ENCODE measurements at places on chromosomes 2 and 18.

DNA sequence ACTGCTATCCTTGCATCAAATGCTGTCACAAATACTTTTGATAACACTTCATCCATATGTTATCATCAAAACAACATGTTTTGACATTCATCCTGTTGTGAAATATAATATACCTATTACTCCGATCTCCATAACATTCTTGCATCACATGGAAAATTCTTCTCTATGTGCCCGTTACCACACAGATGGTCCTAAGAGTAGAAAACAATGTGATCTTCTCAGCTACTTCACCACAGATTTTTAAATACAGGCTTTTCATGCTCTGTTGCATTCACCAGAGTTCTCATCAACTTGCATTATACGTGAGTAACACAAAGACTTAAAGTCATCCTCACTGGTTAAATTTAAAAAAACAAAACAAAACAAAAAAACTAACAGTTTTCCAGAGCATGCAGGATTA is 1603.3 kb upstream of the ZEB2 start:
- DNase-seq = no peak

DNA sequence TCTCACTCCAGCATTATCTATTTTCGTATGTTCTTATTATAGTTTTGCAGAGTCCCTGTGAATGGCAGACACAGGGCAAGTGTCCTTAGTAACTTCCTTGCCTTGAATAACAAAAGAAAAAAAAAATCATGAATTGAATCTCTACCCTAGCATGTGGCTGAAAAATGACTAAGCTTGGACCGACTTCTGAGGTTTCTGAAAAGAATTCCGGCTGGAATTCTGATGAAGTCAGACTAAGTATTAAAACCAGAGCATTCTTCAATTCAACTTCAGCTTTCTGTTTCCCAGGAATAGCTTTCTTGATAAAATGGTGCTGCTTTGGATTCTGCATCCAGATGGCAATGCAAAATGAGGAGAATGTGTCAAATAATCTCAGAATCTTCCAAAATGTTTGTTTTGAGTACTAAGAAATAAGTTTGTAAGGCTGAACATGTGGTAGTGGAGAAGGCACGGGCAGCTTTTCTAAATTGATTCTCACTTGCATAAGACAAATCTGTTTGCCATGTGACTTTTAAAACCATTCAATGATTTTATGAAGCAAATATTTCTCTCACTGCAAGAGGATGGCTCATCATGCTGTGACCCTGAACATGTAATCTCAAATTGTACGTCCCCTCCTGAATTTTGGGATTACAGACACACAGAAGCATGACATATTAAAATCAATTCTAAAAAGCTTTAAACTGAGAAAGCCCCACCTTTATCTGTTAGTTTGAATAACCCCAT is 1462.8 kb upstream of the LRRTM1 start:
- peak; percentile 1 for DNase-seq

DNA sequence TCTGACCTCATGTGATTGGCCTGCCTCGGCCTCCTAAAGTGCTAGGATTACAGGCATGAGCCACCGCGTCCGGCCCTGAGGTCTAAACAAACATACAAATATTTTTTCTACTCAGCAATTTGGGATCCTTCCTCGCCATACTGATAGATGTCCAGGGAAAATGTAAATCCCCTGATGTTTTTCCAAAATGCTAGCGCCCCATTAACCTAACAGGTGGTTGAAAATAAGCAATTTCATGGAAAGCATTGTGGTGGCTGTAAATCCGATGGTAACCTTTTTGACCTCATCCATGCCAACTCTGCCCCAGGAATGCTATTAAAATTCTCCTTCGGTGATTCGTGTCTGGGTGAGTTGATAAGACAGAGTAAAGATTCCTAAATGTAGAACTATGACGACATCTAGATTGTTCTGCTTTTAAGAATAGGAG is 19.3 kb downstream of the GEMIN6 start:
- DNase-seq = no peak

DNA sequence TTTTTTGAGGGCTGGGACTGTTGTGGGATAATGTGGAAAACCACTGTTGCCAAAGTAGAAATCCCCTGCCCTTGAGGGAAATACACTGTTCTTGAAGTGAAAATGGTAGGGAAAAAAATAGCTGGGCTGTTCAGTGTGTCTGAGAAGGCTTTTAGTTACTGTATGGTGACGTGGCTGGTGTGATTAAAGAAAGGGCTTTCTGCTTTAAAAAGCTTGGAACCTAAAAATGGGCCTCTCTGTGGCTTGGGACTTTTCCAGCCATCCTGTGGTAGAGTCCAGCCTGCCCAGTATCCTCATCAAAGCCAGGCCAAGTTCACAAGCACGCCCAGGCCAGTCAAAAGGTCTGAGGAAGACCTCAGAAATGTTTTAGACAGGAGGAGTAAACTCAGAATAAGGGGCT is 6.8 kb downstream of the MGAT5 start:
- DNase-seq = peak; percentile 97

GRCh38 chr2:46813020-46813415 is 102.6 kb downstream of the MCFD2 start:
- no peak for DNase-seq

DNA sequence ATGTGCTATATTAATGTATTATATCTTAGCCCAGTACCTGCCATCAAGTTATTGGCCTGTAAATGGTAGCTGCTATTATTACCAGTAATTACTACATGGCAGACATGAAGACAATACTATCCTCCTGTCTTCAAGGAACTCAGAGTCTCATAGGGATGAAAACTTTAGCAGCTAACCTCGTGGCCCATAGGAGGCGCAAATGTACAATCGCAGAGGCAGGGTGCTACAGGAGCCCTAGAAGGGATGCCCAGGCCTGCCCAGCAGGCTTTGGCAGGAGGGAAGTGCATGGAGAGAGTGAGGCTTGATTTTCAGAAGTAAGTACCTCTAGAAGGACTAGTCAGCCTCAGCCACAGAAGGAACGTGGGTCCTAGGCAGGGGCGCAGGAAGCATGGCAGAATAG is 44.7 kb upstream of the KIDINS220 start:
- DNase-seq = peak; percentile 48

DNA sequence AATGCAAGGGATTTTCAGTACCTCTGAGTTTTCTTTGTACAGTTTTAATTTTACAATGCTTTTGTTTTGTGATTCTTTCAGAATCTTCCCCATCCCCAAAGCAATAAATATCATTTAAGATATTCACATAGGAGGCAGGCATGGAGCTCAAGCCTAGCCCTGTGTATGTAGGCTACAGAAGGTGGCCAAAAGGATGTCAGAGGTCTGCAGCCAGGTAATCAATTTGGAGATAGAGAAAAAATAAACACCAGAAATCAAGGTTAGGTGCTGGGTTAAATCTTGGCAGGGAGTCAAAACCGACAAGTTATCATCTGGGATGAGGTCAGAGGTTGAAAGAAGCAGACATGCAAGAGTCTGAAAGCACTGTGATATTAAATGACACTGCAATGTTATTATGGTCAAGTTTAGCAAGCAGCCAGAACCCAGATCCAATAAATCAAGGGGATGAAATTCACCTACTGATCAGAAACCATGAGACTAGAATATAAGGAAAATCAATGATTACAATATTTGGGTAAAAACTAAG is 45.1 kb upstream of the LRP1B start:
- no peak for DNase-seq

DNA sequence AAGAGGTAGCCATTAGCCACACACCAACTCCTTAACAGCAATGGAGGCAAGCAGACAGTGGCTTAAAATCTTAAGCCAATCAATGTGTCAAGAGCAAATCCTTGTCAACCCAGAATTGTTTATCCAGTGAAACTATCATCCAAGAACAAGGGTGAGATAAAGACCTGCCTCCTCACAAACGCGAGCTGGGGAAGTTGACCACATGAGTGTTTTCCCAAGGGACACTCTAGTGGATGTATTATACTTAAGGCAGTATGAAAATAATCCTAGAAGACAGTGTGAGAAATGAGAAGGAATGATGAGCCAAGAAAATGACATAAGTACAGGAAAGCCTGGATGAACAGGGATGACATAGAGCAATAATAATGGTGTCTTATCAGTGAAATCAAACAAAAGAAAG is 209.6 kb downstream of the TWIST2 start:
- peak; percentile 43 for DNase-seq

DNA sequence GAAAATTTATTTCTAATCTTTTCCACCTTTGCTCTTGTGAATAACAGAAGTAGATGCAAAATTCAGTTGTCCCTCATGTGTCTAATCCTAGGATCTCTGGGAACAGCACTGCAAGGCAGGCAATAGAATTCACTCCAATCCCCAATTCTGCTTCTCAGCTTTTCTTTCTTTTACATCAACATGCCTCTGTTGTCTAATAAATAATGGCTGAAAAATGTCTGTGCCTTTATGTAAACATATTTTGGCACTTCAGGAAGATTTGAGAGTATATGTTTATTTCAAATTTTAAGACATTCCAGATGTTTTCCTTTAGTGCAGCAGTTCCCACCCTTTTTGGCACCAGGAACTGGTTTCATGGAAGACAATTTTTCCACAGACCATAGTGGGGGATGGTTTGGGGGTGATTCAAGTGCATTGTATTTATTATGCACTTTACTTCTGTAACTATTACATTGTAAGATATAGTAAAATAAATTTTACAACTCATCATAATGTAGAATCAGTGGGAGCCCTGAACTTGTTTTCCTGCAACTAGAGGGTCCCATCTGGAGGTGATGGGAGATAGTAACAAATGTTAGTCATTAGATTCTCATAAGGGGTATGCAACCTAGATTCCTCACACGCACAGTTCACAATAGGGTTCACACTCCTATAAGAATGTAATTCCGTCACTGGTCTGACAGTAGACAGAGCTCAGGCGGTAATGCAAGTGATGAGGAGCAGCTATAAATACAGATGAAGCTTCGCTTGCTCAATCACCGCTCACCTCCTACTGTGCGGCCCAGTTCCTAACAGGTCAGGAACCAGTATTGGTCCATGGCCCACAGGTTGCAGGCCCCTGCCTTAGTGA is 590.3 kb upstream of the CNTNAP5 start:
- DNase-seq = no peak

DNA sequence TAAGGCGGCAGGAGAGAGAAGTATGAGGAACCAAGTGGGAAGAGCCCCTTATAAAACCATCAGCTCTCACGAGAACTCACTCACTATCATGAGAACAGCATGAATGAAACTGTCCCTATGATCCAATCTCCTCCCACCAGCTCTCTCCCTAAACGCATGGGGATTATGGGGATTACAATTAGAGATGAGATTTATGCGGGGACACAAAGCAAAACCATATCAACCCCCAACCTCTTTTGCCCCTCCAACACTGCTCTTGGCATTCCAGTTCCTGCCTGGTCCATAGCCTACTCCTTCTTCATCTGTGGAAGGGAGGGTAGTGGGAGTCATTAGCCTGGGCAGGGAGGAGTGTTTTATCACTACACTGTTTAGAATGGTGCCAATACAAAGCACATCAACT is 1.4 kb upstream of the EHD3 start:
- no peak for DNase-seq

DNA sequence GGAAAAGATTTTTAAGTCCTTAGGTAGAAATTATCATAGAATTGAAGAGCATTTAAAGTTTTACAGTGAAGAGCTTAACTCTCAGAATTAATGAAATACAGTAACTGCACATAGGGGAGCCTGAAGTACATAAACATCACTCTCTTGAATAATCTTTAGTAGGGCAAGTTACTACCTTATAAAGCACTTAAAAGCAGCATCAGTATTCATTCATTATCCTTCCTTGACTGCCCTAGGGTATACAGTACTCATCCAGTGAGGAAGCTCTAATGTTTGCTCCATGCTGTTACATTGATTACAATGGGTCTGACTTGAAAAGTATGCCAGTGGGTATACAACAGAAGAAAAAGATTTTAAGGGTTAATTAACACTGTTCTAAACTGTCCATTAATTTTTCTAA is 66.5 kb downstream of the ATF2 start:
- DNase-seq = no peak

GRCh38 chr2:226426292-226426736 is 373.3 kb downstream of the IRS1 start:
- DNase-seq = peak; percentile 95

- peak; percentile 25 for DNase-seq
Measured at GRCh38 chr18:12518326-12518725, 110.6 kb downstream of the PRELID3A start.

DNA sequence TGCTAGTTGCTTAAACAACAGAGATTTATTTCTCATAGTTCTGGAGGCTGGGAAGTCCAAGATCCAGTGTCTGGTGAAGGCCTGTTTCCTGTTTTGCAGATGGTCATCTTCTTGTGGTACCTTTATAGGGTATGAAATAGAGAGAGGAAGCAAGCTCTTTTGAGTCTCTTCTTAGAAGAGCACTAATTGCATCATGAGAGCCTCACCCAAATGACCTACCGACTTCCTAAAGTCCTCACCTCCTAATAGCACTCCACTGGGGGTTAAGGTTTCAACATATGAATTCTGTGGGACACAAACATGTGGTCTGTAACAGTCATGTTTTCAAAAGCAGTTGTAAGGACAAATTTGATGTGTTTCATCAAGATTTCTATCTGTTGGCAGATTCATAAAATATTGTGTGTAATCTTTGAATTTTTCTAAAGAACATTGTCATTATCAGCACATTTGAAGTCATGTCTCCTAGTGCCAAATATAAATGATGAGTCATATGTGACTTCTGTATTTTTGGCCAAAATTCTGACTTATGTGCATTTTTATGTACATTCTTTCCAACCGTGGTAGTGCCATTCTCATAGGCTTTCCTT is 45.3 kb downstream of the CD28 start:
- DNase-seq = peak; percentile 48

DNA sequence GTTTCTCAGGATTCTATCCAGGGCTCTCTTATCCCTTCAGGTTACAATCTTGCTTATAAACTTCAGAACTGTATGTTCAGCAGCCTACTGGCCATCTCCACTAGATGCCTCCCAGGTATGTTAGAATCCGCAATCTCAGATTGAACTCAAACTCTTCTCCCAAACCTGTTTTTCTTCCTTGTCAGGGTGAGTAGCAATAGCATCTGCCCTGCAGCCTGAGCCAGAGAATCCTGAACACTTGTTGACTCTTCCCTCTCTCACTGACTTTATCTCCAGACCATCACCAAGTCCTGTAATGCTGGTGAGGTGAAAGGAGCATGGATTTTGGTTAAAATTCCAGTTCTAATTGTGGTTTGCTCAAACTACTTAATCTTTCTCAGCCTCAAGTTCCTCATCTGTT is 82.6 kb upstream of the ALPP start:
- DNase-seq = no peak
